ENCODE measurements at places on chromosomes 4 and X. TPM values are rescaled to one million over a fixed set of nuclear protein-coding genes. Genes with fewer than 3 reads are reported as not detected.

- DNase-seq = no peak
Observed at GRCh38 chr4:78880874-78881492, 58.3 kb downstream of the PAQR3 start.

DNA sequence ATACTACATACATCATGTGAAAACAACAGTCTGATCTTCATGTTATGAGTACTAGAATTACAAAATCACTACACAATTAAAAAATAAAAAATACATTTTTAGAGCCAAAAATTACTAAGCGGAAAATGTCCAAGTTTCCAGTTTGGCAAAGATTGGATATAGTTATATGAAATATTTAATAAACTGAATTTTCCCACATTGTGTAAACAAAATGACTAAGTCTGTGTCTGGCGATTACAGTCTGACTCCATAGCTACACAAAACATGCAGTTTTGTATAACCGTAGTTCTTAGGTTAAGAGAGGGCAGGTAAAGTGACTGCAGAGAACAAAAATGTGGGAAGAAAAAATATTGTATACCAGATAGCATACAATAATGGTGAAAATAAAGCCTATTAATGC is 59.2 kb upstream of the TMEM47 start:
- DNase-seq = no peak

GRCh38 chrX:120334151-120334550 is 22.9 kb upstream of the TMEM255A start:
- no peak for DNase-seq

- DNase-seq = no peak
Observed at GRCh38 chr4:188411805-188412204, 272.6 kb downstream of the TRIML1 start.

- DNase-seq = no peak
Observed at GRCh38 chr4:16671741-16672140, 226.7 kb downstream of the LDB2 start.

- DNase-seq = no peak
Observed at GRCh38 chrX:106710771-106711170, 15.7 kb upstream of the RNF128 start.

DNA sequence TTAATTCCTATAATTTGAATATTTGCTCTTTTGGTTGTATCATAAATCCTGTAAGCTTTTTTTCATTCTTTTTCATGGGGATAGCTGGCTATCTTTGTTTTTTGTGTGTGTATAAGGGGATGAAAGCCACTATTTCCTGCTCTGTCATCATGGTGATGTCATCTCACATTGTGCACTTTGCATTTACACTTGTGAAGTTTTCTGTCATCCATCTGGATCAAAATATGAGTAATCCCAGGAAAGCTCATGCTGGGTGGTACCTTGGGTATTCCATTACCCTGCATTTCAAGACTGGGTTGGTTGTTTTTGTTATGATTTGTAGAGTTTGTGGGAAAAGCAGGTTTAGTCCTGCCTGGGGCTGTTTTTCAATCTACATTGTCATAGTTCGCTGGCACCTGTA is 367.3 kb downstream of the CHIC1 start:
- DNase-seq = no peak

DNA sequence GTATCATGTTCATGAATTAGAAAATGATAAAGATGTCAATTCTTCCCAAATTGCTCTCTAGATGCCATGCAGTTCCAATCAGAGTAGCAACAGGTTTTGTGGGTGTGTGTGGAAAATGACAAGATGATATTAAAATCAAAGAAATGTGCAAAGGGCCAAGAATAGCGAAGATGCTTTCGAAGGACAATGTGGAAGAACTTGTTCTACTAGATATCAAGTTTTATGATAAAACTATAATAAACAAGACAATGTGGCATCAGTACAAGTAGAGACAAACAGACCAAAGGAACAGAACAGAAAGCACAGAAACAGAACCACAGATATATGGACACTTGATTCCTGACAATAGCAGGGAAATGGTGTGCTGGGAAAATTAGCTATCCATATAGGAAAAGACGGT is 9.0 kb downstream of the TAB3 start:
- DNase-seq = no peak

DNA sequence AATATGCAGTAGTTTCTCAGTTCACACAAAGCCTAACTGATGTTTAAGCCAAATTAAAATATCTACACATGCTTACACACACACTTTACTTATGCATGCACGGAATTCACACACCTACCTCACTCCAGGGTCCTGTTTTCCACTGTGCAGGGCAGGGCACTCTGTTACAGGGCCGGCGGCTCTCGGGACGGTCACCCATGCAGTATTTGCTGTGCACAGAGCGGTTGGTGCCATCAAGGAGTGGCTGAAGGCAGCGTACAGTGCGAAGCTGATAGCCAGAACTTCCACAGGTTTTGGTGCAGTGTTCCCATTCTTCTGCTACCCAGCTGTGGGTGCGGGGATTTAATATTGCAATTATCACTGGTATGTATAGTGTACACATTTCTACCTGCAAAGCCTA is 258.9 kb downstream of the NPFFR2 start:
- DNase-seq = peak; percentile 59

- no peak for DNase-seq
Observed at GRCh38 chr4:66544281-66544680, 874.0 kb upstream of the EPHA5 start.

GRCh38 chrX:130155564-130155963 is 10.1 kb downstream of the AIFM1 start:
- no peak for DNase-seq

DNA sequence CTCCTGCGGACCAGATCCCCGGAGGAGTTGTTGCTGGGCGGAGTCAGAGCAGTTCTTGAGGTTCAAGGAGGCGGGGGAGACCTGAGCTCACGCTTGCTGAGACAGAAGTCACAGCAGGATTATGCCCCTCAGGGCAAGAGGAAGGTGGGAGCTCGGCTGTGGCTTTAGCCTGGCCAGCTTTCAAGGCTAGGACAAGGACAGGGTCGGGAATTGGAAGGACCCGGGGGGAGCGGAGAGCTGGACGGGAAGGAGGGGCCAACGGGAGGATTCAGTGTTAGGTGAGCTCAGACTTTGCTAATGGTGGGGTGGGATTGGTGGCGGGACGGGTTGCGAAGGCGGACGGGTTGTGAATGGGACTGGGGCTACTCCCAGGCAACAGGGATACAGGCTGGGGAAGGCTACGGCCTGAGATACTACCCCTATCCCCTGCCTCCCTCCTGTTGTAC is at the start of gene RIBC1:
RIBC1 (plus strand) TSS at position 13 of the 446 bp plus-strand sequence. CDS start 3,404 bp downstream, outside the sequence.
- DNase-seq = no peak

DNA sequence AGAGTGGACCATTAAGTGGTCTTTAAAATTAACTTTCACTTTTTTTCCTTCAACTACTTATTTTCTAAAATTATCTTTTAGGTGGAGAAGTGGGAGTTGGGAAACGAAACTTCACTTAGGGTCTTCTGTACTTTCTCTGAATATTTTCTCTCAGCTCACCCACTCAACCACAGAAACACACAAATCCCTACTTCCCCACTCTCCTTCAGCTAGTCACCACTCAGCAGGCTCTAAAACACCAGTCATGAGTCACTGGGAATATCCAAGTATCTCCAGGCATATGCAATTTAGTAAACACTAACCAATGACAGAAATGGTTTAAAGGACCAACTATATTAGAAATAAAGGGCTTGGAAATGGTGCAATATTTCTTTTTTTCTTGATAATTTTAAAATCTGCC is 153.0 kb upstream of the RPS6KA6 start:
- no peak for DNase-seq

GRCh38 chrX:100606753-100607152 is 22.0 kb downstream of the TNMD start:
- no peak for DNase-seq

DNA sequence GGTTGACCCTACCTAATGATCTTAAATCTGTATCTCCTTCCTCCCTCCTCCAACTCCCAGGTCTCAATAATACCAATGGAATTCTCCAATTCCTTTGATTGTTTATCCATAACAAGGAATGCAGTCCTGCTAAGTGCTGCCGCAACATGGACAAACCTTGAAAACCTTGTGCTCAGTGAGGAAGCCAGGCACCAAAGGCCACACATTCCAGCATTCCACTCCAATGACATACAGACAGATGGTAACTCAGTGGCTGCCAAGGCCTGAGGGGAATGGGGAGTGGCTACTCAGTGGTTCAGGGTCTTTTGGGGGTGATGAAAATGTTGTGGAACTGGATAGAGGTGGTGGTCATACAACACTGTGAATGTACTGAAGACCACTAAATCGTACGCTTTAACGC is 10.4 kb downstream of the HAUS7 start:
- no peak for DNase-seq

DNA sequence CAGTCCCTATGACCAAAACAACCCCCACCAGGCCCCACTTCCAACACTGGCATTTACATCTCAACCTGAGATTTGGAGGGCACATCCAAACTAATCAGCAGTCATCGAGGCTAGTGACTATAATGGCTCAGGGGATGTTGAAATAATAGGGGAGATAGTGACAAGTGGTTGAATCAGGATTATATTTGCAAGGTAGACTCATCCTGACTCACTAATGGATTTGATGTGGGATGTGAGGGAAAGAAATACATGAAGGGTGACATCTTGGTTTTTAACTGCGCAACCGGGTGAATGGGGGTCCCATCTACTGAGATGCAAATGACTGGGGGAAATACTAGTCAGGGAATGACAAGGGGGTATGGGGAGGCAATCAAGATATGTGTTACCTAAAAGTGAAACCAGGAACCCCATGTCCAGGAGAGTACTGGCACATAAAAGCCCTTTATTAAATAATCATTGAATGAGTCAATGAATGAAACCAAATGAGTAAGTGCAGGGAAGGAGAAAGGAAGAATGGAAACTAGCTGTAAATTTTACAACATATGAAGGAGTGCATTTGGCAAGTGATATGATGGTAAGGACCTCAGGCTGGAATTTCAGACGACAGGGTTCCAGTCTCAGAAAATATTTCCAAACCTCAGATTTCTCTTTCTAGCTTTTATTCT is 78.3 kb downstream of the PARM1 start:
- DNase-seq = no peak

DNA sequence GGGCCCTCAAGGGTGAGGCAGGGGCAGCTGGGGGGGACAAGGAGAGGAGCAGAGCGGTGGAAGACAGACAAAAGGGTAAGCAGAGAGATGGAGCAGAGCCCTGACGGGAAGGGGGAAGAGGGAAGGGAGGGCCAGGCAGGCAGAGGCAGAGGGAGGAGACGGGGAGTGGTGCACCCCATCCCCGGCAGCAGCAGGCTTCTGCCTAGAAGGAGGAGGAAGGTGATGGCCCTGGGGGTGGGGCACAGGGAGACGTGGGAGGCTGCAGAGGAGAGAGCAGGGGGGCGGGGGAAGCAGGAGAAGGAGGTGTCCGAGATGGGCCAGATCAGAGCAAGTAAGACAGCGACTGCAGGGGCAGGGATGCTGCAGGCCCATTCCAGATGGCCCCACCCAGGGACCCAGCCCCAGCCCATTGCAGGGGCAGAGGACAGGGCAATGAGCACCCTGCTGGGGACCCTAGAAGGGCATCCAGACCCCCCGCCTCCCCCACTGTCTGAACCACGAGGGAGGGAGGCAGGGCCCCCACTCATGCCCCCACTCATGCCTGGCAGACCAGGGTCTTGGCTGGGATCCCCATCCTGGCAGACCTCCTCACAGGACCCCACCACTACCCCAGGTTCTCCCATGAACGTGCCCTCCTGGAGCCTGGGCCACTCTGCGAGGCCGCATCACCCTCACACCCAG is 2.7 kb downstream of the L1CAM start:
- no peak for DNase-seq

DNA sequence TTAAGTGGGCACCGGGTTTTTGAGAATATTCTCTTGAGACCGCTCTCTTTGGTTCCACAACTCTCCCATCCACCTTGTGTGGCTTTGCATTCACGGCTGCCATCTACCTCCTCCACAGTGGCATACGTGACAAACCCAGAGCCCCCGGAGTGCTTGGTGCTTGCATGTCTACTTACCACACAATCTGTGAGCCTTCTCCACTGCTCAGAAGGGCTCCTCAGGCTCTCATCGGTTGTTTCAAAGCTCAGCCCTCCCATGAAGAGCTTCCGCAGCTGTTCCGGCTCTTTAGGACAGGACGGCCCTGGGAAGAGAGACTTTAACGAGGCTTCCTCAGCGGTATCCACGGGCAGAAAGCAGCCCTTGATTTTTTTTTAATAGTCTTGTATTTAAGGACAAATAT is 167.6 kb upstream of the ANK2 start:
- no peak for DNase-seq

DNA sequence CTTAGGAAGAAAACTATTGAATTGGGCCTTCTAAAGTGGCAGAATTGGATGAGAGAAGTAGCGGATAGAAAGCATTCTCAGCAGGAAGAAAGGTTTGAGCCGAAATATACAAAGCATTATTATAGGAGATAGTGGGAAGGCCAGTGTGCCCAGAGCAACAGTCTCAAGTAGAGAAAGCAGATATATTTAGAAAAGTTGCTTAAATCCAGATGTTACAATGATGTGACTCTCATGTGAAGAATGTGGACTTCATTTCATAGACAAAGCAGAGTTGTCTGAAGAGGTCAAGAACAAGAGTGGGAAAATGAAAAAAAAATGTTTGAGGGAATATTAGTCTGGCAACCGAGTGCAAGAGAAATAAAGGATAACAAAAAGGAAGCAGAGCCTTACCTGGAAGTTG is 66.9 kb downstream of the SYNPO2 start:
- no peak for DNase-seq

DNA sequence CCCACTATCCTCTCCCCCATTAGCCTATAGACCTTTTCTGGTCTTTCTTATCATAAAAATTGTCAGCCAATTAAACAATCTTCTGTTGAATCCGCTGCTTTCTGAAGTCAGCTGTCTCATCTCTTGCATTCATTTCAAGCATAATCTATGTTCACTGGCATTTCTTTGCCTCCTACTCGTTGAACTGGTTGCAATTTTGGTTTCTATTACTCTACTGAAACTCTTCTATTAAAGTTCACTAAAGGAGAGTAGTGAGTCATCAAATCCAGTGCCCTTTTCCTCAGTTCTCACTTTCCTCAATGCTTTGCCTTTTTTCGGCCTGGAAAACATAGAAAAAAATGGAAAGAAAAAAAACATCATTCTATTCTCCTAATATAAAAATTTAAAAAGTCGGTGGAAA is 23.9 kb upstream of the CXCL13 start:
- no peak for DNase-seq

DNA sequence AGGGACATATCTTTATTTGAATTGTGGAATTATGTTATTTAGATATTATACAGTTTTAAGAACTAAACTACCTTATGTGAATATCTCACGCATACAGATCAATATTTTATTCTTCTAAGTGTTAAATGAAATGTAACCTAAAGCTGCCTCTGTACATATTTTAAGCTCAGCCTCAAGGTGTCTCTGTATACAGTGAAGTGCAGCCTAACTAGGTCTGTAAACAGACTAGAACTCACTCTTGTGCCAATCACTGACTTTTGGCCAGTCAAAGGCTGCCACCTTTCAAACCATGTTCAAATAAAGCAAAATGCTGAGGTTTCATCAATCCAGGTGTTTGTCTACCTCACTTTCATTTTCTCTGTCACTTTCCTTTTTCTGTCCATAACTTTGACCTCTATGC is 1074.5 kb upstream of the PRKX start:
- no peak for DNase-seq

- no peak for DNase-seq
Observed at GRCh38 chr4:188305690-188306089, 166.4 kb downstream of the TRIML1 start.

The SCRG1 gene
- 61.8 TPM for total RNA-seq

The TSPAN5 gene
- total RNA-seq = 3.5 TPM

The TXK gene
- 2.6 TPM for total RNA-seq

The ZCCHC18 gene
- total RNA-seq = 2.5 TPM

The ZAR1 gene
- total RNA-seq = not detected

The CACNA1F gene
- 0.09 TPM for total RNA-seq

The IBSP gene
- total RNA-seq = not detected

The NUDT11 gene
- total RNA-seq = 1.6 TPM

The CCDC160 gene
- total RNA-seq = 0.23 TPM

The CHRDL1 gene
- total RNA-seq = 161 TPM

The DIAPH2 gene
- 53.1 TPM for total RNA-seq

The PRRG3 gene
- 5.1 TPM for total RNA-seq
